Stimulated activated CD8-positive, alpha-beta memory T cell treated with anti-CD3 and anti-CD28 coated beads, Interleukin-4, amount 100 ng/mL, for 24 hours (primary cell): ENCODE measurements at places on chromosomes 4 and X.

GRCh38 chr4:617644-618641 is 7.4 kb upstream of the PDE6B start:
- DNase-seq = no peak

- DNase-seq = no peak
These were observed 400.8 kb upstream of the SLIT2 start for GRCh38 chr4:19850909-19851308.

DNA sequence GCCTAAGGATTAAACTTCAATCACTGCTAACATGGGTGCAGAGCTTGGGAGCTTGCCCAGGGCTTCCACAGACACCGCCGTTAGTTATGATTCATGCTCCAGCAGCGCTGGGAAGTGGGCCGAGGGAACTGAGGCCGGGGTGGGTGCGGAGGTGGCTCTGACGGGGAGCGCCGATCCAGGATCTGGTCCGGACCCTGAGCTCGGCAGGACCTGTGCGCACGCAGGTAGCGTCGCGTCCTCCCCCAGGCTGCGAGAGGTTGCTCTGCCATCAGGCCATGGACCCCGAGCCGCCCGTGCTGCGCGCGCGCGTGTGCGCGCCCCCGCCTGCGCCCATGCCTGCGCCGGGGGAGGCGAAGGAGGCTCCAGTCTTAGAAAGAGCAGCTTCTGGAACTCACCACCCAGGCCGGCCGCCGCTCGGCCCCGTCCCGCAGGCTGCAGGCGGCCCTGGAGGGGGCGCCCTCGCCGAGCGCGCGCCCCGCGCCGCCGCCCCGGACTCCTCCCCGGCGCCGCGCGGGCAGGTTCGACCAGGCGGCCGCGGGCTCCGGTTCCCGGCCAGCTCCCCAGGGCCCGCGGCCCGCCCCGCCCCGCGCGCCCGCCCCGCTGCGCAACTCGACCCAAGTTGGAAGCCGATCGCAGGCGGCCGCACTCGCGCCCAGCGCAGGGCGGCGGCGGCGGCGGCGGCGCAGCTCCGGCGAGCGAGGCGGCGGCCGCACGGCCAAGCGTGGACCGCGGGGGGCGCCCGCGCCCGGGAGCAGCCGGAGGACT is 732 bp upstream of the ADRA2C start:
- DNase-seq = no peak

- no peak for DNase-seq
These were observed 42.5 kb downstream of the DTHD1 start for GRCh38 chr4:36323816-36324419.

DNA sequence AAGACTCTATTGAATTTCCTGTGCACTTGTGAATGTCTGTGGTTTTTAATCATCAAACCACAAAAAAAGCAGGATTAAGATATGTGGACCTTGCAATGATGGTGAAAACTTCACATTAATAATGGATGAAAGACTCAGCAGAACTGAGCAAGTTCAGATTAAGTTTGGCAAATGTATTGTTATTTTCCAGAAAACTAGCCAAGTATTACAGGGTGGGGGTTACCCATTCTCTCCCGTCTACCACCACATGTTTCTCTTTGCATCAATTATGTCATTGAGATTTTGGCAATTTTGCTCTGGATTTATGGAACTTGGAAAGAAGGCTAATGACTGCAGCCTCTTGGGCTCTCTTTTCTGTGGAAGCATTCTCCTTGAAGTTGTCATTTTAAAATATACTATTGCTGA is 577.1 kb downstream of the ANKRD50 start:
- no peak for DNase-seq

- no peak for DNase-seq
These were observed 64.2 kb upstream of the NHSL2 start for GRCh38 chrX:71846429-71846828.

DNA sequence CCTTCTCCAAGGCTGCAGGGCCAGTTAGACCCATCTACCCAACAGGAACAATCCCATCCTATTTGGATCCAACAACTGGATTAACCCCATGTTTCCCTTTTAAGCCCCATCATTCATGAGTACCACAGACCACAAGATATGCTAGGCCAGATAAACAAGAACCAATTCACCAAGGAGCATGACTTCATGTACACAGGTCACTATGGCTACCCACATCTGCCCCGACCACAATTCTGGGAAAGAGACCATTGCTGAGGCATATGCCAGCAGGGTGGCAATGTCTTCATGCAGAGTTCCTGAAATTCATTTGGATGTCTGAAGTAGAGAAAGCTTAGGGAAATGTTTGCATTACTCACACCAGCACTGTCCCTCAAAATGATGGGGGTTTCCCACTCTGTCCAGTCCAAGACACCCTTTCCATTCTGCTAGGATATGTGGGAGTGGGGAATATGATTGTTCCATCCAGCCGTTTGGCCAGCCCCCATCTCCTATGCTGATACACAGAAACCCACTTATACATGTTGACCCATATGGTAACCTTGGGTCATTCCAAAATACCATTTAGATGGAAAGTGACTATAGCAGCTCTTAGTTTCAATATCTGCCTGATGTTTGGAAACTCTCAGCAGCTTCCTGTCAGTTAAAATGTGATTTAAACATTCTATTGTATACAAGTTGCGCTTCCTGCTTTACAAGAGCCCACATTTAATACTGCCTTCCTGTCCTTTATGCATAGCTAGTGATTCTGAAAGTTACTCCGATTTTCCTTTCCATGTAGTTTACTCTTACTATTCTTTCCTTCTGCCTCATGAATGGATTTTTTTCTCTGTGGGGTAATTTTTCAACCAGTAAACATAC is 129.0 kb downstream of the AMMECR1 start:
- DNase-seq = no peak
